Renal cortex interstitium (tissue), 15 donors: ENCODE measurements at places on chromosomes 3 and 15. TPM values are rescaled to one million over a fixed set of nuclear protein-coding genes. Genes with fewer than 3 reads are reported as not detected.

The FAM107A gene
- 4.0 TPM for polyA plus RNA-seq

The ABI3BP gene
- polyA plus RNA-seq = 22.0 TPM

The GTF2E1 gene
- 15.4 TPM for polyA plus RNA-seq

The GRM7 gene
- 2.3 TPM for polyA plus RNA-seq

The COL7A1 gene
- 30.0 TPM for polyA plus RNA-seq

The ST6GAL1 gene
- polyA plus RNA-seq = 125 TPM

The CCDC9B gene
- polyA plus RNA-seq = 5.0 TPM

The EFHB gene
- 4.3 TPM for polyA plus RNA-seq

The SHC4 gene
- polyA plus RNA-seq = 2.3 TPM

The SUMF1 gene
- 48.5 TPM for polyA plus RNA-seq

The LRRC3B gene
- polyA plus RNA-seq = 1.6 TPM

The XCR1 gene
- 0.20 TPM for polyA plus RNA-seq

The GOLGA8S gene
- polyA plus RNA-seq = 2.1 TPM

The DLEC1 gene
- polyA plus RNA-seq = 0.48 TPM

The FYCO1 gene
- polyA plus RNA-seq = 17.6 TPM

The TM6SF1 gene
- 3.3 TPM for polyA plus RNA-seq

The RBP2 gene
- 0.30 TPM for polyA plus RNA-seq

The CFAP100 gene
- 0.84 TPM for polyA plus RNA-seq

The GNAT1 gene
- polyA plus RNA-seq = not detected

The B3GALNT1 gene
- polyA plus RNA-seq = 43.7 TPM

The FBXO40 gene
- polyA plus RNA-seq = not detected

The HYAL1 gene
- 7.4 TPM for polyA plus RNA-seq

The CYP1A2 gene
- polyA plus RNA-seq = 0.23 TPM

The TMC3 gene
- polyA plus RNA-seq = 0.08 TPM

The ANKRD63 gene
- polyA plus RNA-seq = not detected

The DGKG gene
- 0.70 TPM for polyA plus RNA-seq

The CCR8 gene
- polyA plus RNA-seq = not detected

The CNTN4 gene
- polyA plus RNA-seq = 33.2 TPM

The NR2E3 gene
- polyA plus RNA-seq = 0.45 TPM

The TLR9 gene
- polyA plus RNA-seq = 0.09 TPM

The CELF6 gene
- 3.1 TPM for polyA plus RNA-seq

The USP13 gene
- polyA plus RNA-seq = 13.7 TPM

The WDR72 gene
- polyA plus RNA-seq = 77.2 TPM

The MYD88 gene
- 27.4 TPM for polyA plus RNA-seq

The PLXND1 gene
- polyA plus RNA-seq = 124 TPM

The SAMD7 gene
- not detected for polyA plus RNA-seq

The PHLDB2 gene
- 117 TPM for polyA plus RNA-seq

The ATG3 gene
- polyA plus RNA-seq = 42.4 TPM

The MME gene
- 409 TPM for polyA plus RNA-seq

The GOLGA6A gene
- polyA plus RNA-seq = 0.51 TPM

The ACP3 gene
- polyA plus RNA-seq = 58.6 TPM

The SLC15A2 gene
- polyA plus RNA-seq = 8.8 TPM

The KBTBD13 gene
- polyA plus RNA-seq = 0.12 TPM

The UQCC5 gene
- polyA plus RNA-seq = 17.4 TPM

The TRPM1 gene
- polyA plus RNA-seq = 0.37 TPM

The CPN2 gene
- 0.51 TPM for polyA plus RNA-seq

The CDHR4 gene
- 0.15 TPM for polyA plus RNA-seq

The GPX1 gene
- polyA plus RNA-seq = 170 TPM

The RBM15B gene
- polyA plus RNA-seq = 46.1 TPM

The ARHGEF26 gene
- polyA plus RNA-seq = 12.7 TPM

The SLC22A13 gene
- 7.1 TPM for polyA plus RNA-seq

The ZKSCAN7 gene
- 15.8 TPM for polyA plus RNA-seq

The SLC22A14 gene
- 0.62 TPM for polyA plus RNA-seq

The SUSD5 gene
- 5.3 TPM for polyA plus RNA-seq

The MUC20 gene
- 37.2 TPM for polyA plus RNA-seq
